Stimulated activated CD4-positive, alpha-beta T cell treated with anti-CD3 and anti-CD28 coated beads, Interleukin-1b, Interleukin-23, amount 100 ng/mL, for 1 hour (primary cell): ENCODE measurements at places on chromosomes 13 and 19.

DNA sequence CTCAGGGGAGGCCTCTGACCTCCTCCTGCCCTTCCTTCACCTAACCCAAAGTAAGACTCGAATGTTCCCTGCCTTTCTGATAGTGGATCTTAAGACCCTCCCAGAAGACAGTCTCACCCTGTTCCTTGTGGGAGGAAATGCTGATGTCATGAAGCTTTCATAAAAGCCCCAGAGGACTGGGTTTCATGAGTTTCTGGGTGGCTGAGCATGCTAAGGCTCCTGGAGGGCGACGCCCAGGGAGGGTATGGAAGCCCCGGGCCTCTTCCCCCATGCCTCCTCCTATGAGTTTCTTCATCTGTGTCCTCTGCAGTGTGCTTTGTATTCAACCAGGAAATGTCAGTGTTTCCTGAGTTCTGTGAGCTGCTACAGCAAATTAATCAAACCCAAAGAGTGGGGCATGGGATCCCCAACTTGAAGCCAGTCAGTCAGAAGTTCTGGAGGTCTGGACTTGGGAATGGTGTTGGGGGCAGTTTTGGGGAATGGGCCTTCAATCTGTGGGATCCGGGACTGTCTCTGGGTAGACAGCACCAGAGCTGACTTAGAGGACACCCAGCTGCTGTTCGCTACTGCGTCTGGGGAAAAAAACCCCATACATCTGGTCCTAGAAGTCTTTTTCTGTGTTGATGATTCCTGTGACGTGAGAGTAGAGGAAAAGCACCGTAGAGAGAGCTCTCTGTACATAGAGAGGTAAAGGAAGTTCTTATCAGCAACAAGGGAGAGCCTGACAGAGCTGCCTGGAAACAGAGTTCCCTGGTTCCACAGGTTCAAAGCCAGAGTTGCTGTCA is 2.0 kb upstream of the LILRB2 start:
- DNase-seq: no peak

DNA sequence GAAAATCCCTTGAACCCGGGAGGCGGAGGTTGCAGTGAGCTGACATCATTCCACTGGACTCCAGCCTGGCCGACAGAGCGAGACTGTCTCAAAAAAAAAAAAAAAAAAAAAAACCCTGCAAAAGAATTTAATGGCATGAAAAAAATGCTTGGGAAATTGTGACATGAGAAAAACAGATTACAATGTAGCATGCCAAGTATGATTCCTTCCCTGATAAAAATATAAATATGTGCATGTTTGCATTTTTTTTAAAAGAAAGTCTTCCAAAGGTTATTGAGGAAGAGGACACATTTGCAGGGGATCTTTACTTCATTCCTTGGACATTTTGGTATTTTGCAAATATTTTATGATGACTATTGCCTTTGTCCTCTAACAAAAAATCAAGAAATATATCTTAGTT is 14.5 kb upstream of the ZBTB32 start:
- no peak for DNase-seq

GRCh38 chr13:65063753-65064152 is 2166.4 kb downstream of the PCDH9 start:
- no peak for DNase-seq

DNA sequence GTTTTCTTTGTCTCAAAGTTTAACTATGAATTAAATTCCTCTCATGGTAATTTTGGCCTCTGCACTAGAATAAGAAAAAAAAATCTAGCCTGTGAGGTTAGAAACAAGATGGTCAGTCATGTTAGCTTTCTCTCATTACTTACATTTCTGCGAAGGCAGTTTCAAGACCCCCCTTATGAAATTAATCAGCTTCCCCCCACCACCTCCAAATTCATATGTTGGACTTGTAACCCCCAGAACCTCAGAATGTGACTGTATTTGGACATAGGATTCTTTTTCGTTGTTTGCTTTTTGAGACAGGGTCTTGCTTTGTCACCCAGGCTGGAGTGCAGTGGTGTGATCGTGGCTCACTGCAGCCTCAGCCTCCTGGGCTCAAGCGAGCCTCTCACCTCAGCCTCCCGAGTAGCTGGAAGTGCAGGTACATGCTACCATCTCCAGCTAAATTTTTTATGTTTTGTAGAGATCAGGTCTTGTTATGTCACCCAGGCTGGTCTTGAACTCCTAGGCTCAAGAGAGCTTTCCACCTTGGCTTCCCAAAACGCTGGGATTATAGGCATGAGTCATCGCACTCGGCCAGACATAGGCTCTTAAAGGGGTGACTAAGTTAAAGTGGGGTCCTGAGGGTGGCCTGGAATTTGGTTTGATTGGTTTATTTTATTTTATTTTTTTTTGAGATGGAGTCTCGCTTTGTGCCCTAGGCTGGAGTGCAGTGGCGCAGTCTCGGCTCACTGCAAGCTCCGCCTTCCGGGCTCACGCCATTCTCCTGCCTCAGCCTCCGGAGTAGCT is 1.4 kb downstream of the PLA2G4C start:
- no peak for DNase-seq

- no peak for DNase-seq
Measured at GRCh38 chr13:31011901-31012654, 79.6 kb downstream of the TEX26 start.

GRCh38 chr19:19470579-19470978 is 44.8 kb downstream of the TSSK6 start:
- DNase-seq: no peak

DNA sequence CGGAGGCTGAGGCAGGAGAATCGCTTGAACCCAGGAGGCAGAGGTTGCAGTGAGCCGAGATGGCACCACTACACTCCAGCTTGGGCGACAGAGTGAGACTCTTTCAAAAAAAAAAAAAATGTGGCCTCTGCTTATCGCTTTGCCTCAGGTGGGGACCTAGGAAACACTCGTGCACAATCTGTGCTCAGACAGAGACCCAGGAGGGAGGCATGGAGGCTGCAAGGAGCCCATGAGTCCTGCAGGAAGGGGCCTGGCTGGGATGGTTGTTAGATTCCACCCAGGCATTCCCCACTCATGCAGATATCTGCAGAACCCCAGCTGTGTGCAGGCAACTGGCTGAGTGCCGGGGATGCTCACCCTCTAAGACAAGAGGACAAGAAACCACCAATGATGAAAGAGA is 43.8 kb upstream of the C19orf12 start:
- no peak for DNase-seq

- DNase-seq: no peak
Measured at GRCh38 chr13:57558051-57558467, 73.5 kb upstream of the PCDH17 start.

- no peak for DNase-seq
Measured at GRCh38 chr19:5038631-5039271, 69.8 kb downstream of the KDM4B start.

DNA sequence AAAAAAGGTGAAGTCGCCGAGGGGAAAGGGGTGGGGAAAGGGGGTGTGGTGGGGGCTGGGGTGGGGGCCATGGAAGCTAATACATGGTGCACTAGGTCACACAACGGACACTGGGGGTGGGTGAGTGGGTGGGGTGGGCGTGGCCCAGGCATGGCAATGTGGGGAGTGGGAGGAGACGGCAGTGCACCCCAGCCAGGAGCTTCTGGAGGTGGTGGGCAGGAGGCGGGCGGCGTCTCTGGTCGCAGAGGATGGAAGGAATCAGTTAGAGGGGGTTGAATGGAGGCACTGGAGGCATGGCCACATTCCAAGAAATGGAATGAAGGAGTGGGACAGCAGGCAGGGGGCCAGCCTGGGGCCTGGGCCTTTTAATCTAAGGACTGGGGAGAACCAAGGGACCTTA is 19.2 kb upstream of the NANOS2 start:
- DNase-seq: no peak

DNA sequence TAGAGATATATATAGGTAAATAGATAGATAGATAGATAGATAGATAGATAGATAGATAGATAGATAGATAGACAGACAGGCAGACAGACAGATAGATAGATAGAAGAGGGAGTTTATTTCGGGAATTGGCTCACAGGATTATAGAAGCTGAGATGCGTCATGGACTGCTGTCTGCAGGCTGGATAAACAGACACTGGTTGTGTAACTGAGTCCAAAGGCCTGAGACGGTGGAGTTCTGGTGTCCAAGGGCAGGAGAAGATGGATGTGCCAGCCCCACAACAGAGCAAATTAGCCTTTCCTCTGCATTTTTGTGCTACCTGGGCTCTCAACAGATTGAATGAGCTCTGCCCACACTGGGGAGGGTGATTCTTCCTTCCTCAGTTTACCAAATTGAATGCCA is 2.7 kb downstream of the CYP4F3 start:
- no peak for DNase-seq

- DNase-seq: no peak
Measured at GRCh38 chr13:44158098-44158521, 215.5 kb upstream of the SERP2 start.

GRCh38 chr19:51691074-51691583 is 2.0 kb upstream of the SPACA6 start:
- no peak for DNase-seq

DNA sequence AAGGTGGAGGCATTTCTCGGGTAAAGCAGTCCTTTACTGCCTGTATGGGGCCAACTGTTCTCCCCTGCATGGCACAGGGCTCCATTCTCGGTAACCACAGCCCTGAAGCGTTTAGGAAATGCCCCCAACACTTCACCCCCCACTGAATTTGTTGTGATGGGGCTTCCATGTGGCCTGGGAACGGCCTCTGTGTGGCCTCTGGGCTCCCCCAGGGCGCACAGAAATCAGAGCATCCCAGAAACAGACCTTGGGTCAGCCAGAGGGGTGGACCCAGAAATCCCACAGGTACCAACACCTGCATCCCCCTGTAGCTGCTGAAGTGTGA is 153.7 kb upstream of the VSTM2B start:
- DNase-seq: no peak

DNA sequence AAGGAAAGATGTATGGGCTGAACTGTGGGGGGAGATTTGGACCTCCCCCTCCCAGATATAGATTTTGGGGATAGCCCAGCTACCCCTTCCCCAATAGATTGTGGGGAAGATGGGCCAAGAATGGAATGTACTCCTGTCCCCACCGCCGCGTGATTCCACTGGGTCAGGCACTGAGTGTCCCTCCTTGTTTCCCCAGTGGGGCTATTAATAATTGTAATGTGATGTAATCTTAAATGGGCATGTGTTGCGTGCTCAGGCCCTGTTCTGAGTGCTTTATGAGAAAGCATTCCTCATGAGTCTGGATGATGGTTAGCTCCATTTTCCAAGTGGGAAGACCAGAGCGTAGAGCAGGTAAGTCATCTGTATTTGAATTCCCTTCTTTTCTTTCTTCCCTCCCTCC is 1.4 kb downstream of the PSMD8 start:
- no peak for DNase-seq

- no peak for DNase-seq
Measured at GRCh38 chr19:33578697-33579096, 43.1 kb upstream of the CHST8 start.

DNA sequence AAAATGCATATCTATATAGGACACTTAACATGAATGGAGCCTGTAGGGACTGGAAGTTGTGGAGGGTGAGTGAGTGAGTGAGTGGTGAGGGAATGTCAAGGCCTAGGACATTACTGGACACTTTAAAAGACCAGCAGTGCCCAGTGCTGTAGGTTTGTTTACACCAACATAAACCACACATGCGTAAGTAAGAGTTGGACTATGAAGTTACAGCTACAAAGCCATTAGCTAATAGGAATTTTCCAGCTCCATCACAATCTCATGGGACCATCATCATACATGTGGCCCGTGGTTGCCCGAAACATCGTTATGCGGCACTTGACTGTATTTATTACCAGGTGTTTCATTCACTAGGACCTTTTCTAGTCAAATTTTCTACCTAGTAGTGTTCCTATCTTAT is 49.2 kb downstream of the LATS2 start:
- no peak for DNase-seq

DNA sequence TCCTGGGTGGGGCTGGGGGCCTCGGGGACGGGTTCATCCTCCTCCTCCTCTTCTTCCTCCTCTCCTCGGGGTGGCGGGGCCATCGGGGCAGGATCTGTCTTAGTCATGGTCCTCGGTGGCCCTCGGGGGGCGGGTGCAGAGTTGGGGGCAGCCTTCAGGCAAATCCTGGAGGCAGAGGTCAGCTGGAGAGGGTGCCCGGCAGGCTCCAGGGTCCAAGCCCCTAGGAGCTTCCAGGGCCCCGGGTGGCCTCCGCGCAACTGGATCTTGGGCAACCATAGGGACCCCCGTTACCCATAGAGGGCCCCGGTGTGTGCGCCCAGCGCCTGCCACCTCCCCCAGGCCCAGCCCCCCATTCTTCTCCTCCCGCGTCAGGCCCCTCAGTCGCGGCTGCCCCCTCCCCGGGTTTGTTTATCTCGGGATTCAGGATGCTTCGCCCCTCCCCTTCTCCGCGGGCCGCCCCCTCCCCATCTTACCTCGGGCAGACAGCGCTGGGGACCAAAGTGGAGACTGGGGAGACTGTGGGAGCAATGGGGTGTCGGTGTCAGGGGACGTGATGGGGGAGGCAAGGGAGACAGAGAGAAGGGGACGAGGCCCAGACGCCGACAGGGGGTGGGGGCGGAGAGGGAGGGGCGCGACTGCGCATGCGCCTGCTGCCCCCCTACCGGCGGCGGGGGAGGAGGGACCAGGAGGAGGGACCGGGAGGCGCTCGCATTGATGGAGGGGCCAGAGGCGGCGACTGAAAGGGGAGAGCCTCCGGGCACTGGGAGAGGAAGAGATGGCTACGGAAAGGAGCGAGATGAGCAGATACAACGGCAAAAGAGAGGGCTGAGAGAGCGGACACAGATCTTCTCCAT is at the start of gene CLIP3:
Gene CLIP3 (minus strand): TSS at position 623 of the 854 bp plus-strand sequence. CDS start 516 bp downstream, at position 107.
- no peak for DNase-seq

GRCh38 chr19:17077447-17078028 is 2.0 kb downstream of the MYO9B start:
- no peak for DNase-seq

DNA sequence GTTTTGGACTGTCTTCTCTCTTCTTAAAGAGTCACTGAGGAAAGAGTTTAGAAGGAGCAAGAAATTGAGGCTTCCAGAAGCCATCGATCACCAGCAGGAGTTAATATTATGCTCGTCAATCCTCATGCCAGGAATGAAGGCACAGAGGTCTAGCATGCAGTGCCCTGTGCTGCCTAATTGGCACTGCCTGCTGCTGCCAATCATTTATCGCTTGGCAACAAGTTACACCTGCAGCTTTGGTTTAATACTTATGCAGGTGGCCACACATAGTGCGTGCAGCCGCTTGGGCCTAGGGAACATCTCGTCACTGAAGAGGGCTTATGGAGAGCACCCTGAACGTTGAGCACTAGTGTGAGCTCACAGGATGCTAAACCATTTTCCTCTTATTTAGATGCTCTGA is 2.7 kb upstream of the SOX1 start:
- DNase-seq: no peak

GRCh38 chr19:5193192-5193591 is 147.4 kb downstream of the PTPRS start:
- no peak for DNase-seq

DNA sequence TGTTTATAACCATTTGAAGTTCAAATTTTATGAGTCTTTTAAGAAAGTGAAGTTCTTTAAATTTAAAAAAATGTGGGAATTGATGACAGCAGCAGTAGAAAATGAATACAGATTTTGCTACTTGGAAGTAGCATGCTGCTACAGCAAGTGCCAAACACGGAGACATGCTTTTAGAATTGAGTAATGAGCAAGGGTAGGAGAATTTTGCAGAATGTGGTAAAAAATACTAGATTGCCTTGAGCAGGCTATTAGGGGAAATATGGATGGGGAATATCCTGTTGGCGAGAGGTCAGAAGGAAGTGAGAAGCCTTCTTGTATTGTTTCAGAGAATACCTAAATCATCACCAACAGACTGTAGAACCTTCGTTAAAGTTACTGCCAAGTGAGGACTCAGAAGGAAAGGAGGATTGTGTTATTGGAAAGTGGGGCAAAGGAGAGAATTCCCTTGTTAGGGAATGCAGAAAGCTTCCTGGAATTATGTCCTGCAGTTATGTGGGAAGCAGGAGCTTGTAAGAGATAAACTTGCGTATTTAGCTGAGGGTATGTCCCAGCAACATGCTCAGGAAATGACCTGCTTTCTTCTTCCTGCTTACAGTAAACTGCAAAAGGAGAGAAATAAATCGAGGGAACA is 32.4 kb upstream of the OXGR1 start:
- DNase-seq: no peak
